ENCODE measurements at places on chromosomes 6 and 20.

DNA sequence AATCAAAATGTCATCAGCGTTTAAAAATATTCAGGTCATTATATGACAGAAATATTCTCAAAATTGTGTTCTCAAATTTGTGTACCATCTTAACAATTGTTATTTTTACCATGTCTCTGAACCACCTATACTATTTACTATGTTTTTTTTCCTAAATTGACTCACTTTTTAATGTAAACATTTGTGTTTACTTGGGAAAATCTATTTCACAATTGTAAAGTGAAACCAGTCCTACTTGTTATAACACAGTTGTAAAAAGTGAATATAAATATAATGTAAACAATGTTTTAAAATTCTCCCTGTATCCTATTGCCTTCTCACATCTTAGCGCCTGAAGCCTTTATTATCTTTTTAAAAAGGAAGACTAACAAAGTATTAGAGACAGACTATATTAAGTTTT lies 83.5 kb downstream of the ADGRG6 start:
- DNase-seq, result no peak

DNA sequence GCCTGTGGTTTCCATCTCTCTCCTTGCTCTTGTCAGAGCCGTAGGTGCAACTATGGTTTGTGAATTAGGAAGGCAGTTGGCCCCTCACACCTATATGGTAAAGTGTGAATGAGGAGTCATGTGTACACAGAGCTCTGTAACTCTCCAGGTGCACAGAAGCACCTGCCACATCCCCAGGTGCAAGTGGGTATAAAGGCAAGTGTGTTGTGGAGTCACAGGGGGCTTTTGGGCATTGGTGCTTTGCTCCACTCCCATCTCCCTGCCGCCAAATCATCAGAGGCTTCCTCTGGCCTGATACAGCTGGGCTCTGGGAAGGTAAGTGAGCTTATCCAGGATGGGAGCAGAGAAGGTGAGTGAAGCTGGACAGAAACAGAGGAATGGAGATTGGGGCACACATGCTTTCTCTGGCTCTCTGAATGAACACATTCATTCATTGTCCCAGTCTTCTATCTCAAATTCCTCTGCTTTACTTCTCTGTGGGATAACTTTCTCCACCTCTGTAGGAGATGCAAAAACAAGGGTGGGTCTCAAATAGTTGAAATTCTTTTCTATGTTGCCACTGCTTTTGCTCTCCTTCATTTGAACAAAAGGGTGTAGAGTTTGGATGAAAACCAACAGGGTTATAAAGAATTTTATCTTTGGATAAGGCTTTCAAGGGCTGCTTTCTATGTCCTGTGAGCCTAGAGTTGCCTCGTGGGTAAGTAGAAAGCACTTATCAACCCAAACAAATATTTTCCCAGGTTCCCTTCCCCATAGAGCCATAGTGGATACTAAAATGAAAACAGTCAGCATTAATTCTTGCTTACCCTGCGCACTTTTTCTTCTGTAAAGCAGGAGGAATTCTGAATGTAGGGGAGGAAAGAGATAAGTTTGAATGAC lies 45.0 kb upstream of the RIPOR2 start:
- no peak for DNase-seq

DNA sequence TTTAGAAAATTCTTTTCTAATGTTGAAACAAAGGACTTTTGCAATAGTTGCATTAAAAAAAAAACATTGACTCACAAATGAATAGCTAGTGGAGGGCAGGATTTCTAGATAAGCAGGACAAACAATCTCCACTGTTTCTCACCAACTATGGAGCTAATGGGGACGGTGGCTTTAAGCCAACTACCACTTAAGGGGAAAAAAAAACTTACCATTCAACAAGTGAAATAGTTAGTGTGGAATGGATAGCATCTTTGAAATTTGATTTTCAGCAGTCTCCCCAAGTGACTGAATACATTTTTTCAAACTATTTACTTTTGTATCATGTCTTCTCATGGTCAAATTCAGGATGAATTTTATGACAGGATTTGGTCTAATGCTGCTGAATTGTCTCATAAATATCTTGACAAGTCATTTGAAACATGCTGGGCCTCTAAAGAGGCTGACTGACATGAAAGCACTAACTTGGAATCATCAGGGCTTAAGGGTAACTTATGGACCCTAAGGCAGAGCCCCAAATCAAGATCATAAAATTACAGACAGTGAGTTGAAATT lies 100.5 kb downstream of the EYA4 start:
- no peak for DNase-seq

DNA sequence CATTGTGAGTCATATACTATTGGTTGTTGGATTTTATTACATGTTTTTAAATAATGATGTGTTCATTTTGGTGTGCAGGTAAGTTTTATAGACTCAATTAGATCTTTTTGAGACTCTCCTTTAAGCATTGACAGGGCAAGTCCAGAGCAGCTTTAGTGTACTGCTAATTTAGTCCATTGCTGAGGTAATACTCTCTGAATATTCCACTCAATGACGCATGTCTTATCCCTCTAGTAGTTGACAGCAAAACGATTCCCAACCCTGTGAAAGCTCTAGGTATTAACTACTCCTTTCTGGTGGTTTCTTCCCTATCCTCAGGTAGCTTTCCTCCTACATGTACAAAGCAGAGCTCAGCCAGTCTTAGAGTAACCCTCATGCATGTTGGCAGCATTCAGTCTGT lies 373.5 kb upstream of the MAP3K7 start:
- no peak for DNase-seq

DNA sequence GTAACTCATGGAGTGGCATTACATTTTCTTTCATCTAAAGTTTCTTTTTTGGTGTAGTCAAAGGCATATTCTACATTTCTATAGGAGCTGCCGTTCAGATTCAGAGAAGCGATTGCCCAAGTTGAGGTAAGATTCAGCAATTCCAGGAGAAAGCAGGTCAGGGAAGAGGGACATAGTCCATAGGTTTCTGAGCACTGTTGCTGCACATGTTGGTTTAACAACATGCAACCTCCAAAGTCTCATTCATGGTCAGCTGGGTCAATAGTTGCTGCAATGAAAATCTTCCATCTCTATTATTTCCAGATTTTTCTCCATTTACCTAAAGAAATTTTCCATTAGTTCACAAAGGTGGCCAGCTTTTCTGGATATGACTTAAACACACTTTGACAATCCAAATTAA lies 682.3 kb upstream of the MAN1A1 start:
- no peak for DNase-seq

DNA sequence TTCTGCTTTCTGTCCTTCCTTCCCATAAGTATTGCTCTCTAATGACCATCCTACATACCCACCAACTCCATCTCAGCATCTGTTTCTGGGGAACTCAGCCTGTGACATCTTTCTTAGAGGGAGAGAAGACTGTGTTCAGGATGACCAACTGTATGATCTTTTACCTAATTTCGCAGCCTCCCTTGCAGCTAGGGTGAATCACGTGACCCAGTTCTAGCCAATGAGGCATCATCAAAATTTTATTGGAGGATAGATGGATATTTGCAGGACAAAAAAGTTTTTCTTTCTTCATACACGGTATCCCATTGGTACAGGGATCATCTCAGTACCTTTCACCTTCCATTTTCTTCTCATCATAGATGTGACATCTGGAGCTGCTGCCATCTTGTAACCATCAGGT lies 14.4 kb upstream of the MC3R start:
- DNase-seq, result no peak

- DNase-seq, result no peak
Measured at GRCh38 chr6:139392794-139393193, 18.3 kb upstream of the CITED2 start.

DNA sequence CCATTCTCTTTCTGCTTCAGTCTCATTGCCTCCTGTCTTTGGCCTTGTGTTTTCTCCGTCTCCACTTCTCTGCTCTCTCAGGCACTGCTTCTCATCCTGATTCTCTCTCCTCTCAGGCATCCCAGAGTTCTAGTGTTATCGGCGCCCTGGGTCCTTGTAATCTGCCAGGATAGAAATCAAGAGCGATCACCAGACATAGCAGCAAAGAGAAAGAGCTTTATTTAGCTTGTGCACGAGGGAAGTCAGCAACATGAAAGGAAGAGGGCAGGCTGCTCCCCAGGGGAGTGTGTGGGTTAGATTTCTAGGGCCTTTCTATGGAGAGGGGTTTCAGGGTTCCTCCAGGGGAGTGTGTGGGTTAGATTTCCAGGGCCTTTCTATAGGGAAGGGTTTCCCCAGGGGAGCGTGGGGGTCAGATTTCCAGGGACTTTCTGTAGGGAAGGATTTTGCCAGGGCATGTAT lies 32.5 kb downstream of the SUN5 start:
- peak; percentile 34 for DNase-seq

DNA sequence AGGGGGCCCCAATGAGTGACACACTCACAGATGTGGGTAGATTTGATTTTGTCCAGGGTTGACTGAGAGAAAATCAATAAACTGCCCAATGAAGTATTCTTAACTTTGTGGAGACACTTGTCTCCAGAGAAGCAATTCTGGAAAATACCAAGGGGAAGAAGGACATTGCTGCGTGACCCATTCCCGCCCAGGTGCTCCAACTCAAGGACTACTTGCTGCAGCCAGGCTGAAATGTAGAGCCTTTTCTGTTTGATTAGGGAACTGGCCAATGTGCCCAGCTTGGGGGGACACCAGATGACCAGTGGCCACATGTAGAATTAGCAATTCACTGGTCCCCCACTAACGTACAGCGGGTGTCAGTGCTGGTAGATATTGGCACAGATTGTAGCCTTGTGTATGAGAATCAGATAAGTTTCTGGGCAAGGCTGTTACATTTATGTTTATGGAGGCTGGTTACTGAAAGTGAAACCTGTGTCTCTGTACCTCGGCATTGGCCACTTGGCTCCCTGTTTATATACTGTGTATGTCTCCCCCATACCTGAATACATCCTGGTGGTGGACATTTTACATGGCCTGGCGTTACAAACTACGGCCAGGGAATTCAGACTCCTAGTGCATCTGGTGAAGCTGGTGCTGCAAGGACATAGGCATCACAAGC lies 32.3 kb downstream of the HDDC2 start:
- DNase-seq, result no peak

- DNase-seq, result no peak
Measured at GRCh38 chr6:90202156-90202555, 94.5 kb downstream of the BACH2 start.

- DNase-seq, result no peak
Measured at GRCh38 chr6:42278131-42278853, 60.6 kb upstream of the MRPS10 start.

- DNase-seq, result no peak
Measured at GRCh38 chr6:11431455-11431937, 106.1 kb upstream of the TMEM170B start.

DNA sequence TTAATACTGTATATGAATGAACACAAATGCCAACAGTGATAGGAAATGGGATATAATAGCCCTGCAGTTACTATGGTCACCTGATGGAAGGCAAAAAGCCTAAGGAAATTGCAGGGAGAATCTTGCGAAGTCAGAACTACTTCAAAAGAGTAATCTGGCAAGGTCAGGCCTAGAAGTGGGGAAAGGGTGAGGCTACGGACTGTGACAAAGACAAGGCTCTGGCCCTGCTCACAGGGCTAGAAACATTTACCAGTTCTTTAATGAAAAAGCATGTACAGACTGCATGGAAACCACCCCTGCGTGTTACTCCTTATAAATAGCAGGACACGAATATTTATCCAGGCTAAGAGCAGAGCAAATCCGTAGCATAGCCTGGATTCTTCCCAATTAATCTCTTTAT lies 52.5 kb upstream of the HECA start:
- DNase-seq, result no peak

- no peak for DNase-seq
Measured at GRCh38 chr20:24615353-24615752, 145.9 kb downstream of the SYNDIG1 start.

- no peak for DNase-seq
Measured at GRCh38 chr6:13285705-13286104, 42.6 kb downstream of the TBC1D7 start.

GRCh38 chr6:43679057-43679456 lies 8.5 kb downstream of the MRPS18A start:
- DNase-seq, result no peak

GRCh38 chr6:49937017-49937416 lies 26.9 kb downstream of the DEFB114 start:
- DNase-seq, result no peak

GRCh38 chr6:23340271-23340670 lies 770.9 kb downstream of the HDGFL1 start:
- no peak for DNase-seq

- DNase-seq, result no peak
Measured at GRCh38 chr20:44897133-44897532, 11.6 kb downstream of the YWHAB start.

- no peak for DNase-seq
Measured at GRCh38 chr6:146850238-146850896, 251.6 kb downstream of the ADGB start.

DNA sequence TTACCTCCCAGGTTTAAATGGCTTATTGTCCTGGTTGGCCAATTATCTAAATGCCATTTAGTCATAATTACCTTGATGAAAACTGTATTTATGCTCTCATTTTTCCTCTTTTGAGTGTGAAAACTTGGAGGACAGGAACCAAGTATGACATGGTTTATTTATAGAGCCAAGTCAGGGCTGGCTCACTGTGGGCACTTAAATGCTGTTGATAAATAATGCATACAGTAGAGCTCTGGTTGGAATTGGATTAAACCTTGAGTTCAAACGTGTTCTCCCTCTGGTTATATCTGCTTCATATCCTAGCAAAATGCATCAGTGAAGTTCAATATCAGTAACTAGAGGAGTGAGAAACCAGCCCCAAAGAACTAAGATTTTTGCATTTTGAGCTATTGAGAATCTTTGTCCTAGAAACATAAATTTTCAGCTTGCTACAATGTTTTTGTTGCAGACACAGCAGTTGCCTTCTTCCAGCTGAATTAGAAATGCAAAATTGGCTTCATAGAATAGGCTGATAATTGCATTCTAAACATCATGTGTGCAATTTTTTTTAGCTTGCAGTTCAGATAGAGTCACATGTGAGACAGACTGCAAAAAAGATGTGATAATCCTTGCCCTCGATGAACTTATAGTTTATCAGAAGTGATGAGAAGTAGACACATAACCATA lies 255.8 kb downstream of the BTBD3 start:
- no peak for DNase-seq

DNA sequence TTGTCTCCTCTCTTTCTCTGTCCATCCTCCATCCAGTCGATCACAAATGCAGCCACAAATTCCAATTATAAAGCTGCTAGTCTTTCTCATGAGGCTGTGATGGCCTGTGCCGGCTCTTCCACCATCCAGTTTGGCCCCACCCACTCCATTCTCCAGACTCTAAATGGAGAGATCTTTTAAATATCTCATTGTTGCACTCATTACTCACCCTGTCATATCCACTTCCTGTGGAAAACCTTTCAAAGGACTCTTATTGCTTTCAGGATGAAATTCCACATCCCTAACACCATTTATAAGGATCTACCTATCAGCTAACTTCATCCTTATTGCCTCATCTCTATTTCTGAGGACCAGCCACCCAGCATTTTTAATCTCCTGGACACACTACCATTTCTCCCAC lies 70.6 kb downstream of the NRN1 start:
- DNase-seq, result no peak

- DNase-seq, result no peak
Measured at GRCh38 chr6:9937031-9937763, 477.7 kb downstream of the TFAP2A start.

Data from D341Med (cell line).